Activated T-helper 9 cell treated with anti-CD3 and anti-CD28 coated beads, Interleukin-2, amount 50 U/mL, for 16 hours (primary cell): ENCODE measurements at places on chromosomes 3 and 15.

DNA sequence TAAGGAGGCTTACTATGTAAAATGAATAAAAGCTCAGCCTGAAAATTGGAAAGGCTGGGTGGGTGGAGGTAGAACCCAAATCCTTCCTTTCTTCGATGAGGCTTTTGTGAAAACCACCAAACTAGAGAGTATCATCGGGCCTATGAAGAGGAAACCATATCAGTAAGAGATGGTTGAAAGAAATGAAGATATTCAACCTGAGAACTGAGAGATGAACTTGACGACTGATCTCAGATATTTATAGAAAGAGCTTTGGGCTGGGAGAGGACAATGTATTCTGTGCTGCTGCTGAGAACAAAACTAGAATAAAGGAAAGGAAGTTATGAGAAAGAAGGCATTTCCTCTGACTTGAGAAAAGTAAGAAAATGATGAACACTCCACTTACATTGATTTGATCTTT is 236.6 kb downstream of the KCNH8 start:
- DNase-seq: no peak

- DNase-seq: no peak
Observed at GRCh38 chr3:155548195-155548594, 196.7 kb downstream of the PLCH1 start.

DNA sequence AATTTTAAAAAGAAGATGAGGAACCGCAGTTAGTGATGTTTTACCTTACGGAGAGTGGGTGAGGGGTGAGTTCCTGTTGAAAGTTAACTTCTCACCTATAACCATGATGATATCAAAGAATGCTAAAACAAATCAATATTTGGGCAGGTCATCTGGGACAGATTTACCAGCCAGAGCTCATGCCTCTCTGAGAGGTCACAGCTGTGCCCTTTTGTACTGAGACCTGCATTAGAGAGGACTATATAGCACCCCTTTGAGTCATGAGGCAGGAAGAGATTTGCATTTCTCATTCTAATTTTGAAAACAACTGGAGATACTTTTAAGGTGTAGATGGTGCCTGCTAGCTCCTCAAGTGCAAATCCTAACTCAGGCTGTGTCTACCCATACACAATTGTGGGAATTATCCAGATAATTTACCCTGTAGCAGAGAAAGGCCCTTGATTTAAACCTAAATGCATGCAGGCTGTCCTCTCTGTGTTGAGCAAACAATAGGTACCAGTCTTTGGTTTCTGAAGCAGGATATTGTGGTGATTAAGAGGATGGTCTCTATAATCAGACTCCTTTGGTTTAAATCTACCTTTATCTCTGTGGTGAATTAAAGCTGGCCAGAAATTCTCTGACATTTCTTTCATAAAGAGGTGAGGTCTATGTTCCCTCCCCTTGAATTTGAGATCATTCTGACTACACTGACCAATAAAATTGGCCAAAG is 5.8 kb upstream of the TM4SF4 start:
- no peak for DNase-seq

- no peak for DNase-seq
Observed at GRCh38 chr15:52255935-52256334, 39.7 kb downstream of the MYO5C start.

GRCh38 chr3:183491923-183492848 is 63.3 kb downstream of the KLHL6 start:
- no peak for DNase-seq
